ENCODE measurements at places on chromosomes 2 and 18.

GRCh38 chr18:73932976-73933375, 214.7 kb downstream of the FBXO15 start:
- DNase-seq = no peak

GRCh38 chr2:173884025-173884802, 81.0 kb downstream of the SP3 start:
- peak; percentile 44 for DNase-seq

DNA sequence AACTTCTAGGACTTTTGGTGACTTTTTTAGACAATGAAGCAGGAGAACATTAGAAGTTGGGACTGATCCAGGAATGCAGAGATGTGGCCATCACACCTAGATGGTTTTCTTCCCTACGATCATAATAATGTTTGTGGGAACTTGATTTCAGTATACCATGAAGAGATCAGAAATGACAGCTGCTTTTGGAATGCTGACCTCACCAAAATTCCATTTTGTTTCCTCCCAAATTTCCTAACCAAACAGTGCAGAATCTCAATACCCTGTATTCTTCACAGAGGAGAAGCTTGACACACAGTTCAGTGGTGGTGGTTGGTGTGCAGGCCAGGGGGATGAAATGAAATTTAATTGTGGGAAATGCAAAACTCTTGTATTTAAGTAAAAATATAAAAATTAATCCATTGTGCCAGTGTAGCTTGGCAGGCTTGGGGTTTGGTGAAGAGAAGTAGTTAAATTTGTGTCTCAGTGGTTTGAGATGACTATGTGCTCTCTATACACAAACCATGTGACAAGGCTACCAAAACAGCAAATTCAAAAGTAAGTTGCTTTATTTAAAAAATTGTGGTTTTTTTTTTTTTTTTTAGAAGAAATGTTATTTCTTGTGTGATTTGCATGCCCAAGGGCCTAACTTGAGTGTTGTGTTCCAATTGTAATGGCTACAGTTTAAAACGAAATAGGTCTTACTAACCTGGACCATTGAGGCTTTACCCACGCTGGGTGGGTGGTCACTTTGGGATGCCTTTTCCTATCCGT, 252.4 kb downstream of the LPIN1 start:
- DNase-seq = no peak

DNA sequence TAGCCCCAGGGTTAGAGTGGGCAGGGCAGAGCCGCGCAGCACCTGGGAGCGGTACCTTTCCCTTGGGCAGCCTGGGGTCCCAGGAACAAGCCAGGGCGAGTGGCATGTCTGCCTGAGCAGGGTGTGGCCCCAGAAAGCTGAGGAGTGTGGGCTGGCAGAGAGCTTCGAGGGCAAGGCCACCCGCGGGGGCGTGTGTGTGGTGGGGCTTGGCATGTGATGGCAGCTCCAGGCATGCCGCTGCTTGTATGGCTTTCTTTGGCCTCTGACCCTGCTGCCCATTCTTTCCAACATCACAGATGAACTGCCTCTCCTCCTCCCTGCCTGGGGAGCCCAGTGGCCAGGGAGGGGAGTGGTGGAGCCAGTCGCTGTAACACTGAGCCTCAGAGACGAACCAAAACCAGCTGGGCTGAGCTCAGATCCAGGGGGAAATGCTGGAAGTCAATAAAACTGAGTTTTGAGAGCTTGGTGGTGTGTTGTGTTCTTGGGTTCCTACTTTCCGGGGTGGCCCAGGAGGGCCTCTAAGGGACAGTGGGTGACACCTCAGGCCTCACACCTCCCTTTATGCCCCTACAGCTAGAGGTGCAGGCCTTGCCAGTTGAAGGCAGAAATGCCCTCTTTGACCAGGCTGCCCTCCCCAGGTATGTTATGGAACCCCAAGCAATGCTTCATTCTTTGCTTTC, 7.4 kb downstream of the DNAJB2 start:
- no peak for DNase-seq

DNA sequence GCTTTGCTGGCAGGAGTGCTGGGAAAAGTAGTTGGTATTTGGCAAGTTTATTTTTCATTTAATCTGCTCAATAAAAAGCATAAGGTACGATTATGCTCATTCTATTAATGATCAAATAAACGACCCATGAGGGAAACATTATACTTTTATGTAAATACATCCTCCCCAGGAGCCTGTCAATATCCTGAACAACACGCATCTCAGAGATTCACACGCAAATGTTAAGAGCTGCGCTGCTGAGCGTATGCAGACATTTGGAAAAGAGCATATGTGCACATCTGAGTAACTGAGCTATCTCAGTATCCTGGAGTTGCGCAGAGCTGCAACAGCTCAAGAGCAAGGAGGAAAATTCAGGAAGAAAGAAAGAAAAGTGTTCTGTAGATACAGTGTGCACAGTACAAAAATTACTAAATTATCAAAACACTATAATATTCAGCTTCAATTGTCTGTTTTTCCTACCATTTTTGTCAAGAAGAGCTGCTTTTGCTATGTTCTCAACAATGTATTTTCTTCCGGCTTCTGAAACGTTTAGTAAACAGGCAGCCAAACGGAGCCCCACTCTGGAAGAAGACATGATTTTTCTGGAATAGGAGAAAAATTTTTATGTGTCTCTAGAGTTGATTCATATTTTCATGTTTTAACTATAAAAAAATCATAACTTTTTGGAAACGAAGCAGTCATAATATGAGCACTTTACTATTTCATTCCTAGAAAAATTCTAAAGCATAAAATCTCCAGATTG, 2.4 kb downstream of the FTCDNL1 start:
- DNase-seq = no peak

- DNase-seq = no peak
Measured at GRCh38 chr2:73217826-73218225, 3.8 kb downstream of the SMYD5 start.

DNA sequence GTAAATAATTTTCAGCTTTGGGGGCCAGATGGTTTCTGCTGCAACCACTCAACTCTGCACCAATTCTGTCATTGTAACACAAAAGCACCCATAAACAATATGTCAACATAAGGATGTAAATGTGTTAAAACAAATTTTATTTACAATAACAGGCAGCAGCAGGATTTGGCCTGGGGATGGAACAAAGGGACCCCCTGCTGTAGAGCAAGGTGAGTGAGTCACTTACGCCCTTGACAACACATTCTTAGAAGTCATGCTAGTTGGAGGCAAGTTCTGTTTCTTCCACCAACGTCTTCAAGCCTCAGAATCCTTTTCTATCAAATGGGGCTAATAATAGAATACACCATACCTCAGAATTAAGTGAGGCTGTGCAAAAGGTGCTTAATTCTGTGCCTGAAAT, 610.2 kb upstream of the SYT4 start:
- no peak for DNase-seq

GRCh38 chr2:108612153-108612513, 77.9 kb downstream of the LIMS1 start:
- DNase-seq = no peak

- DNase-seq = no peak
Measured at GRCh38 chr2:198012025-198012424, 207.6 kb downstream of the PLCL1 start.

GRCh38 chr2:105806996-105807395, 62.3 kb downstream of the NCK2 start:
- DNase-seq = no peak

GRCh38 chr2:207787800-207788199, 18.1 kb upstream of the FZD5 start:
- DNase-seq = no peak

- DNase-seq = no peak
Measured at GRCh38 chr2:181949047-181949446, 36.6 kb upstream of the PPP1R1C start.

DNA sequence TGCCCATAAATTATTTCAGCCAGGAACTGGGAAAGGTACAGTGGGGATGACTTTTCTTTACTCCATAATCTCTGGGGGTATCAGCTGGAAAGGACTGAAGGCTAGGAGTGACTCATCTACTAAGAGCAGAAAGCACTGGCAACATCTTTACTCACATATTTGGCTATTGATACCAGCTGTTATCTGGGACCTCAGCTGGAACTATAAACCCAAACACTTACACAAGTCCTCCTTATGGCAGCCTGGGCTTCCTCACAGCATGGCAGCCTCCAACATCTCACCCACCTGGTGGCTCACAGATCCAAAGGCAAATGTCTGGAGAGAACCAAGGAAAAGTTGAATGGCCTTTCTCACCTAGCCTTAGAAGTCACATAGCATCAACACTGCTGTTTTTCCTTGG, 379.0 kb upstream of the RND3 start:
- no peak for DNase-seq

DNA sequence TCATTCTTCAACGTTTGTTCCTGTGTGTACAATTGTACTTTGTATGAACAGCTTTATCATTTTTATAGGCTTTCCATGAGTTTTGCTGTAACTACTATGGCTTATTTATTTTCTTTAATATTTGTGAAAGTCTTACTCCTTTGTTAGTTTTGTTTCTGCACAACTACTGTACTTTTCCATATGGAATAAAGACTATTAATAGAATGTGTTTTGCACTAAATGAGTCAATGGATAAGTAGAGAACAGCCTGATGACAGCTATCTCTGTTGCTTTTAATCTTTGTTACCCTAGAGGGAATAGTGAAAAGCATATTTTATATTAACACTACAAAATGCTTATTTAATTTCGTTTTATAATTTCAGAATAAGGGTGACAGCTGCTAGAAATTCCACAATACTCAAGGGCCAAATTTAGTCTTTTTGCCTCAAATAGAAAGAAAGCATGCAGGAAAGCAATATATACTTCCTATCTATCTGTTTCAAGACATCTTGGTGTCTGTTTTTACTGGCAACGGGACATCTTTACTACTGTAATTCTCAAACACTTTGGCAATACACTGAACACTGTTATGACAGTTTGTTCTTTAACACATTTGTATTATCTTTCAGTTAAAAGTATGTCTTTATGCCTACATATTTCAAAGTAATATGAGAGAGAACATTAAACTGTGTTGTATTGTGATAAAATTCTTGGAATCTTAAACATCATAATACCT, 53.9 kb downstream of the WDSUB1 start:
- no peak for DNase-seq

GRCh38 chr2:222483513-222484039, 59.2 kb downstream of the SGPP2 start:
- no peak for DNase-seq

- DNase-seq = no peak
Measured at GRCh38 chr2:70574618-70575017, 21.0 kb upstream of the TGFA start.

GRCh38 chr2:120275617-120276400, 23.2 kb downstream of the RALB start:
- no peak for DNase-seq

DNA sequence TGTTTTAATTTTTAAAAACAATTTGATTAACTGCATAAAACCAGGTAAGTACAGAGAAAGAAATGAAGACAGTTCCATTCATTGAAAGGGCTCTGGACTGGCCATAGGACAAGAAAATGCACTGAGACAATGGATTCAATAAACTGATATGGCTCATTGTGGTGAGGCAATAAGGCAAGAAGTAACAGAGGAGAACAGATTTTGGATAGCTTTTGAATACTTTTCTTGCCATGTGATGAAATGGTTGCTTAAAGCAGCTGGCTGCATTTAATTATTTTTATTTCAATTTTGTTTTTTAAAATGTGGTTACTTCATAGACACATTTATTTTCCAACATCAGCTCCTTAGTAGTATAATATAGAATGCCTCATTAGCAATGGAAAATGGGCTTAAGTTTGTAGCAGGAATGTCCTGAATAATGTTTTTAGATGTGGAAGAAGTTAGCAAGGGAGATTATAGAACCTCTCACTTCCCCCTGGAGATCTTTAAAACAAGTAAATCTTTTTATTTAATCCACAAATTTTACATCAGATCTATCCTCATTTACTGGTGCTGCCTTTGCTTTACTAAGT, 646.9 kb upstream of the ZEB2 start:
- DNase-seq = no peak

DNA sequence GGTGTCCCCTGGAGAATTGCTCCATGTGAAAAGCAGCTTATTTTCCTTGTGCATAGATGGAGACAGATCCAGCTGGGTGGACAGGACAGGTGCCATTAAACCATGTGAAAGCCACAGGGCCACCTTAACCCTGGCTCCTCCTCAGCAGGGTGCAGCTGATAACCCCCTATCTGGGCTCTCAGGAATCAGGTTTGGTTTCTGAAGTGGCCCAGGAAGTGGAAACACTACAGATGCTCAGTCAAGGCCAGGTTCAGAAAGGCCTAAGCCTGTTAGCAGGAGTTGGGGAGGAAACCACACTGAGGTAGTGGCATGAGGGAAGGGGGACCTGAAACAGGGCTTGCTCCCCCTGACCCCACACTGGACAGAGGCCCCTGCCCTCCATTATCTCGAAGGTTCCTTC, 217.0 kb downstream of the SPP2 start:
- no peak for DNase-seq

Data from SJSA1 (cell line).